GM23338 (cell line): ENCODE measurements at places on chromosomes 4 and X.

GRCh38 chr4:139624441-139625092, 41.1 kb upstream of the MGST2 start:
- peak; percentile 60 for DNase-seq

GRCh38 chr4:54228056-54228527, 1.0 kb upstream of the PDGFRA start:
- DNase-seq: peak; percentile 92

DNA sequence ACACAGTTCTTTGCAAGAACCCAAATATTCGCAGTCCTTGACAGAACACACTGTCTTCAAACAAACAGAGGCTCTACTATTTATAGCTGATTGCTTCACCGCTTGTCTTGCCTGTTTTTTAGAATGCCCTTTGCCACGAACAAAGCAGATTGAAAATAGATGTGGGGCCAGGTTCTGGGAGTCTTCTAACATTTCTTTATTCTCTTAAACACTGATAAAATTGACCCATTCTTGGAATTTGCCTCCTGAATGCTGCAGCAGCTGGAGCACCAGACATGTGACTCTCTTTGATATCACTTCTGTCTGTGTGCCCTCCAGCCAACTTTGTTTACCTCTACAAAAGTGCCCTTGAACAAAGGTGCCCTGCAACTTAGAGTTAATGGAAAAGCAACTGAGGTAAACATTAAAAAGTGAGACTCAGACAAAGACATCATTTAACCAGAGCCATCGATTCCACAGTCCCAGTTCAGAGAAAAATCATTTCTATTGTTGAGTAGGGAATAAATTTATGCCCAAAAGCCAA, 64.2 kb upstream of the SPP1 start:
- no peak for DNase-seq

GRCh38 chr4:127708985-127709384, 21.2 kb upstream of the SLC25A31 start:
- peak; percentile 23 for DNase-seq

DNA sequence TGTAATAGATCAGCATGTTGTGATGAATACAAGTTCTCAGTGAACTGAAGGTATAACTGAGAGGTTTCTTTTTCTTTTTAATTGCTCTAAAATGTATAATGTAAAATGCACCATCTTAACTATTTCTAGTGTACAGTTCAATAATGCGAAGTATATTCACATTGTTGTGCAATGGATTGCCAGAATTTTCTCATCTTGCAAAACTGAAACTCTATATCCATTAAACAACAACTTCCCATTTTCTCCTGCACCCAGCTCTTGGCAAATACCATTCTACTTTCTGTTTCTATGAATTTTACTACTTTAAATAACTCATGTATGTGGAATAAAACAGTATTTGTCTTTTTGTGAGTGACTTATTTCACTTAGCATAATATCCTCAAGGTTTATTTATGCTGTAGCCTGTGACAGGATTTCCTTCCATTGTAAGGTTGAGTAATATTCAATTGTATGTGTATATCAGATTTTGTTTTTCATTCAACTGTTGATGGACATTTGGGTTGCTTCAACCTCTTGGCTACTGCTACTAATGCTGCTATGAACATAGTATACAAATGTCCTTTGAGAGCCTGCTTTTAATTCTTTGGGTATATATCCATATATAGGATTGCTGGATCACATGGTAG, 53.5 kb upstream of the NPFFR2 start:
- DNase-seq: no peak

DNA sequence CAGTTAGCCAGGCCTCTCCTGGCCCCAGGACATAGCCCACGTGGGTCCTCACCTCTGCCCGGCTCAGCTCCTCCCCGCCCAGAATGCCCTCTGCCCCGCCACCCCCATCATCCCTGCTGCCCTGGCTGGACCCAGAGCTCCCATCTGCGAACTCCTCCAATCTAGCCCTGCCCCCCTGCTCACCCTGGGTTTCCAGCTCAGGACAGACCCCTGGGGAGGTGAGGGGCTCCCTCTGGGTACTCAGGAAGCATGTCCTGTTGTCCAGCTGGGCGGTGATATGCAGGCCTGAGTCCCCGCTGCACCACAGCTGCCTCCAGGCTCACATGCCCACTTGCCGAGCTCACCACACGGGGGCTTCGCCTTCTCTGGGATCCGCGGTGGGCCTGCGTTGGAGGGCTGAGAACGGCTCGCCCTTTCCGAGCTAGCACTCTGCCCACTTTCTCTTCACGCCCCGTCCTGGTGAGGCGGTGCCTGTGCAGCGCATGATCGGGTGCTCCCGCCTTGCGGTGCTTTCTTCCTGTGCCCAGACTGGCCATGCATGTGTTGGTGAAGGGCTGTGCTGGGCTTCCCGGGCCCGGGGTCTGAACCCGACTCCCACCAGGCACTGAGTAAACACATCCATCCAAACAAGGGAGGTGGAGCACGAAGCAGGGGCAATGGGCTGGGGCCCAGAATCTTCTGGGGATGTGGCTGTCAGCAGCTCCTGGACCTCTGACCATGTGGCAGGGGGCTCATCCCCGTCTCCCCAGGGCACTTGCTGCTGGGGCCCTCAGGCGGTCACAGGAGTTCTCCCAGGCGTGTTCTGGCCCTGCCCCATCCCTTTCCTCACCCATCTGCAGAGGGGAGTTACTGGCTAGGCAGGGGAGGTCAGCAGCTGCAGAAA, 74.3 kb downstream of the RGS12 start:
- DNase-seq: no peak
